Mesangial cell (primary cell): ENCODE measurements at places on chromosomes 5 and 9. TPM values are rescaled to one million over a fixed set of nuclear protein-coding genes. Genes with fewer than 3 reads are reported as not detected.

The TRIM7 gene
- total RNA-seq: 4.1 and 8.8 TPM in 2 replicates

The SLCO6A1 gene
- total RNA-seq: not detected in 2 replicates

The FAXDC2 gene
- 1.3 and 12.8 TPM in 2 replicates for total RNA-seq

The ZFP2 gene
- total RNA-seq: 0.33 and 1.1 TPM in 2 replicates

The SPAG8 gene
- 0.33 and 1.3 TPM in 2 replicates for total RNA-seq

The SEMA5A gene
- 7.0 and 20.5 TPM in 2 replicates for total RNA-seq

The LSM11 gene
- 2.2 and 2.3 TPM in 2 replicates for total RNA-seq

The SAXO1 gene
- 0.51 TPM in 1 of 2 replicates, not detected in the other for total RNA-seq

The MCTP1 gene
- total RNA-seq: 17.9 and 23.7 TPM in 2 replicates

The SNCAIP gene
- total RNA-seq: 0.81 and 5.2 TPM in 2 replicates
